CD4-positive, alpha-beta T cell treated with Interleukin-1 beta for 1 hour (primary cell): ENCODE measurements at places on chromosomes 1 and 21.

GRCh38 chr1:203677771-203678170, 51.1 kb downstream of the ATP2B4 start:
- no peak for DNase-seq

DNA sequence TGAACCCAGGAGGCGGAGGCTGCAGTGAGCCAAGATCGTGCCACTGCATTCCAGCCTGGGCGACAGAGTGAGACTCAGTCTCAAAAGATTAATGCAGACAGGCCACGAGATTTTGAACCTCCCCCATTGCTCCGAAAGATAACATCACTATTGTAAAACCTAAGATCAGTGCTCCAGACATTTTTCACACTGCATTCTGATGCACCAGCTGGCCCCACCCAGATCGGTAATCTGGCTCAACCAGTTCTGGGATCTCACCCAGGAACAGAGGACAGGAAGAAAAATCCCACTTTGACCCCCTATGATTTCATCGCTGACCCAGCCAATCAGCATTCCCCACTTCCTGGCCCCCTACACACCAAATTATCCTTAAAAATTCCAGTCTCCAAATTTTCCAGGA, 10.7 kb upstream of the CSRP1 start:
- DNase-seq: no peak

DNA sequence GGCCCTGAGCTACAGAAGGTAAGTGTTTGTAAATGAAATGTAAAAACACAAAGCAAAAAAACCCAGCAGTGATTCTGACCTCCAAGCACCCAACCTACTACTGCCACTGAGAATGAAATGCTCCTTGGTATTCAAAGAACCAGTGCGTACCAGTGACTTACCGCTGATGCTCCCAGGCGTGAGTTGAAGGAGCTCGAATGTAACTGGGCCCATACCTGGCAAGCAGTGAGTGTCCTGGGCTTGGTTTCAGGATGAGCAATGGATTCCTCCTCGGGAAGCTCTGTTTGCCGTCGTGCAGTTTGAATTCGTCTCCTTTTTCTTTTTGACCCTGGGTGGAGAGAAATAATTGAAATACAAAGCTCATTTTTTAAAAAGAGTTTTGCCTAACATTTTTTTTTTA, 121.9 kb downstream of the ATG4C start:
- no peak for DNase-seq

DNA sequence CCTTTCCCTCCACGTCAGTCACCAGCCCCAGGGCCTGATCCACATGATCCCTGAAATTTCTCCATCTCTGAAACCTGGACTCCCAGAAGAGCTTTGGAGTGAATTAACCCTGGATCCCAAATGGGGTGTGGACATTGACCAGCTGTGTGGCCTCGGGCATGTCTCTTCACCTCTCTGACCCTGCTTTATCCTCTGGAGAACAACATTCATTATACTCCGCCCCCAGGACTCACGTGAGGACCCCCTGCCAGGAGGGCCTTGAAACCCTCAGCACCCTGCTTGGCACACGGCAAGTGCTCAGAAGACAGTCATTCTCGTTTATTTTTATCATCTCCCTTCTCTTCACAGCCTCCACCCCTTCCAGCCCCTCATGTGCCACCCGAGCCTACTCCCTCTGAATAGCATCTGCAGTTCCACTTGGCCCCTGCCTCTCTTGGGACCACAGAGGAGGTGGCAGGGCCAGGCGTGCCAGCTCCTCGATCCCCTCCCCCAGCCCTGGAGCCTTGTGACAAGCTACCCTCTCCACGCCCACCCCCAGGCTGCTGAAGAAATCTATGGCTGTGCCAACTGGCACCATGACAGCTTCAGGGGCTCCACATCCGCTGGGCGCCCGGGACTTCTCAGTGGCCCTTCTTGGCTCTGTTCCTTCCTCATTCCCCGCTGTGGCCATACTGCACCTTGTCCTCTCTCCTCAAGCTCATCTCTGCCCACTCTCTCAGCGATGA, 18.0 kb downstream of the ADGRB2 start:
- no peak for DNase-seq

DNA sequence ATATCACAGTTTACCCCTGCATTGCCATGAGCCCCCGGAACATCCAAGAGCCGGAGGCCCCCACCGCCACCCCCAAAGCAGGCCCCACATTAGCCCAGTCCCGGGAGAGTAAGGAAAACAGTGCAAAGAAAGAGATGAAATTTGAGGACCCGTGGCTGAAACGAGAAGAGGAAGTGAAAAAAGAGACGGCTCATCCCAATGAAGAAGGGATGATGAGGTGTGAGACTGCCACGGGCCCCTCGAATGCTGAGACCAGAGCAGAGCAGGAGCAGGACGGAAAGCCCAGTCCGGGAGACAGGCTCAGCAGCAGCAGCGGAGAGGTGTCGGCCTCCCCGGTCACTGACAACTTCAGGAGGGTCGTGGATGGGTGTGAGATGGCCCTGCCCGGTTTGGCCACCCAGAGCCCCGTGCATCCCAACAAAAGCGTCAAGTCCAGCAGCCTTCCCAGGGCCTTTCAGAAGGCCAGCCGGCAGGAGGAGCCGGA, 532.4 kb downstream of the KIF26B start:
- no peak for DNase-seq

GRCh38 chr1:64828829-64829228, 84.0 kb downstream of the RAVER2 start:
- peak; percentile 16 for DNase-seq

GRCh38 chr1:211296396-211296795, 30.2 kb upstream of the TRAF5 start:
- no peak for DNase-seq

- DNase-seq: no peak
Measured at GRCh38 chr21:42672699-42673458, 19.5 kb downstream of the PDE9A start.

DNA sequence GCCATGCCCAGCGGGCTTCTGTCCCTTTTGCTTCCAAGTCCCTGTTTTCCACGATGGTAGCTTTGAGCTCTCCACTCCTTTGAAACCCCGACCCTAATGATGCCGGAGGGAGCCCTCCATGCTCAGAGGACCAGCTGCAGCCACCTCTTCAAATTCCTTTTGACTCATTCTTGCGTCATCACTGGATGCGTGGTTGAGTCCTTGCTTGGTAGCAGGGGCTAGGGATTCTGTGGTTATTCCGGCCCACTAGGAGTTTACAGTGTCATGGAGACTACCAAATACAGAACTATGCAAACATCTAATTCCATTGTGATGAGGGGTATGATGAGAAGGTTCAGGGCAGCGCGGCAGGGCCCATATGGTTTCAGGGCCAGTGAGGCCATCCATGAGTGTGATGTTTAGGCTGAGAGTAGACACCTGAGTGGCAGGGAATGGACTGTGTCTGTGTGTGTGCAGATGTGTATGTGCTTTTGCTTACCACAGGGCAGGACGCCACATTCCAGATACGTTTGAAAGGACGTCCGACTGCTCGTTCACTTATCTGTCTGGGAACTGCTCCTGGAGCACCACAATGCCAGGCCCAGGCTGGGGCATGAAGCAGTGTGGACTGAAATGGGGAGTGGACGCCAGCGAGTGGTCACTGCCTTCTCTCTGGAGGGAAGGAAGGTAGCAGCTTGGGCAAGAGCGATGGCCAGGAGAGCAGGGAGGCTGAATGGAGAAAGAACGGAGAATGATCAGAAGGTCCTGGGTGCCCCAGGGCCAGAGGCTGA, 30.4 kb upstream of the ZBTB21 start:
- DNase-seq: no peak

DNA sequence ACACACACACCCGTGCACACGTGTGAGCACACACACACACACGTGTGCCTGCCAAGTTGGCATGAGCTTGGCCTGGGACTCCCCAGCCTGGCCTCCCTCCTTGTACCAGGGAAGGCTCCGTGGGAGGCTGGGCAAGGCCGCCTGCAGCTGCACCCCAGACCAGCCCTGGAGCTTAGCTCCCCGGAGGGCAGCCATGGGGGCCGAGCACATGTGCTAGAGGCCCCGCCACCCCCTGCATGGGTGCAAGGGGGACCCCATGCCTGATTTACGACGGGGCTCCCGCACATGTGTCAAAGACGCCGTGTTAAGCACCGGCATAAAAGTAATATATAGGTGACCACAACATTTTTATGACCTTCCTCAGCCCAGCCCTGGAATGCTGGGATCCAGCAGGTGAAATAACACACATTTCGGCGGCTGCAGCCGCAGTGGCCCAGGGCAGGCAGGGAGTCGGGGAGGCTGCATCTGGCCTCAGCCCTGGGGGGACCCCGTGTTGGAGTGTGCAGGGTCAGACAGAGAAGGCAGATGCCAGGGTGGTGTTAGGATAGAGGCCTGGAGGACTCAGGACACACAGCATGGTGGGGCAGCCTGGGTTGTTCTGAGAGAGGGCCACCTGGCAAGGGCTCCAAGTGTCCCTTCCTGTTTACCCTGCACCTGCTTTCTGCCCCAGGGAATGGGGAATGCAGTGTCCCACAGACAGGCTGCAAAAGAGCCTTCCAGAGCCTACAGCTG, 56.3 kb downstream of the WNT9A start:
- DNase-seq: no peak

- no peak for DNase-seq
Measured at GRCh38 chr21:45167796-45168222, 93.4 kb downstream of the ADARB1 start.

DNA sequence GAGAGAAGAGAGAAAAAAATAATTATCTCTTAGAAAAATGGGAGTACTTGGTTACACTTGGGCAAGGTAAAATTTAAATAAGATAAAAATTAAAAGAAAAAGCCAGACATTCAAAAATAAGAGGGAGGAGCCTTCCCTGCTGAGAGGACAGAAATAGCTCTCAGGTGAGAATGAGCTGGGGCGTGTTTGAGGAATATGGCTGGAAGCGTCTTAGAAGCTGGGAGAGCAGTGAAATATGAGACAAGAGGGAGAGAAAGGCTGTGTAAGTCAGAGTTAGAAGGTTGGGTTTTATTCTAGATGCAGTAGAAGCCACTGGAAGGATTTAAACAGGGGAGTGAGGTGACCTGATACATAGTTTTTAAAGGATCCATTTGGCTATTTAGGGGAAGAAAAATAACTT, 154.2 kb upstream of the L1TD1 start:
- no peak for DNase-seq

- DNase-seq: no peak
Measured at GRCh38 chr1:31689379-31689778, 14.4 kb downstream of the COL16A1 start.

GRCh38 chr1:52917581-52917980, 4.0 kb downstream of the ECHDC2 start:
- no peak for DNase-seq
